ENCODE measurements at places on chromosomes 2 and 18.

- DNase-seq = no peak
These were observed 45.3 kb downstream of the RBKS start for GRCh38 chr2:27844821-27845255.

- no peak for DNase-seq
These were observed 75.7 kb downstream of the ADAM23 start for GRCh38 chr2:206518997-206519396.

GRCh38 chr2:36468463-36469105 lies 113.0 kb downstream of the CRIM1 start:
- DNase-seq = no peak

DNA sequence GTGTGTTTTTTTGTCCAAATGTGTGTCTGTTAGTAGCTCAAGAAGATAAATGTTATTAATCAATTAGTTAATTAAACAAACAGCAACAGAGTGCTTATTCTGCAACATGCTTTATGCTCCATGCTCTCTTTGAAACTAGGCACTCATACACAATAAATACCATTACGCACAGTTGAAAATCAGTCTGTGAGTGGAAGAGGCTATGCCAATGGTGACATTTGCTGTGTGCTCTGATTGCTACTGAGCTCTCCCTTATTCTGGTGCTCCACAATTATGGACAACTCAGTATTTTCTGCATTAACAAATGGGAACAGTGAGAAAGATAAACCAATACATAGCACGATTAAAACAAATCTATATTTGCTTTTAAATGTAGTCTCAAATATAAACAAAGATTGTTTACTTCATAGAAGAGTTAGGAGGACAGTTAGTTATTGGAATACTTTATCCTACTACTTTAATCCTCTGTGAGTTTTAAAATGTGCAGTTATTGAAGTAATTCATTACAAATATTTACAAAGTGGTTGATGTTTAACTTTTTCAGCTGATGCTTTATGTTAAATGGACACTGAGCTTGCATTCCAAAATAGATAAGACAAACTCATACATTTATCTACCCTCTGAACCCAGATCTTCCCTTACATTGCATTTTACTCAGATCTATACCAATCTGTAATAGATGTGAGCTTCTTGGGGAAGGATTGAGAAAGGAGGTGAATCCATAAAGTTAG lies 55.3 kb downstream of the NXPH2 start:
- DNase-seq = no peak

GRCh38 chr2:181766129-181766528 lies 85.8 kb upstream of the NEUROD1 start:
- no peak for DNase-seq

GRCh38 chr2:122209377-122209776 lies 453.9 kb downstream of the TSN start:
- DNase-seq = no peak

DNA sequence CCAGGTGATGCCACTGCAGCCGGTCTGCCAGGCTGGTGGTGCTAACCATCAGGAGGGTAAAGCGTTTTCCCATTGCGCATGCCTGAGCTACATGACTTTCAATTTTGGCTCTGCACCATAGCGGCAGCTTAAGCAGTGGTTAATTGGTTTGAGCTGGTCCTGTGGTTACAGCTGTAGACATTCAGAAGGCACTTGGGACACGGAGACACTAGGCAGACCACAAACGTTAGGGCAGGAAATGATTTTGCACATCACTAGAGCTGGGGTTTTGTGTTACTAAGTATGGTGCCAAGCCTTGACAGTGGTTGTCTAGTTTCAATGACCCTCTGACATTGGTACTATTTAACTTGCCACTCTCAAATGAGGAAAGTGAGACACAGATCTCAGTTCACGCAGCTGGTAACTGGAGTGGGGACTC lies 28.9 kb upstream of the CNOT11 start:
- DNase-seq = peak; percentile 71

- no peak for DNase-seq
These were observed 806.8 kb upstream of the GCFC2 start for GRCh38 chr2:76517574-76517909.

GRCh38 chr2:25939257-25939668 lies 43.0 kb downstream of the KIF3C start:
- DNase-seq = no peak

- no peak for DNase-seq
These were observed 52.7 kb downstream of the ABCB11 start for GRCh38 chr2:168978461-168978861.

DNA sequence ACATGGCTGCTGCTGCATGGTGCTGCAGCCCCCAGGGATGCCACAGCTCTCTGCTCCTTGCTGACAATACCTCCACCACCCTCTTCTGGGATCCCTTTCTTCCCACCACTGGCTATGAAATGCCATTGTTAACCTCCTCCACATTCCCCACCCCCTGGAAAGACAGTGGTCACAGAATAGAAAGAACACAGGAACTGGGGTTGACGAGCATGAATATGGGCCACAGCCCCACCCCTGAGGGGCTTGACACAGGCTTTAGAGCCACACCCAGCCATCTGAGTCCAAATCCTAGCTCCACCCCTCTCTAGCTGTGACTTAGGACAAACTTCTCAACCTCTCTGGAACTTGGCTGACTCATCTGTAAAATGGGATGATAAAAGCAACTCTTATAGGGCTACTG lies 47.3 kb downstream of the TMEM163 start:
- DNase-seq = no peak

DNA sequence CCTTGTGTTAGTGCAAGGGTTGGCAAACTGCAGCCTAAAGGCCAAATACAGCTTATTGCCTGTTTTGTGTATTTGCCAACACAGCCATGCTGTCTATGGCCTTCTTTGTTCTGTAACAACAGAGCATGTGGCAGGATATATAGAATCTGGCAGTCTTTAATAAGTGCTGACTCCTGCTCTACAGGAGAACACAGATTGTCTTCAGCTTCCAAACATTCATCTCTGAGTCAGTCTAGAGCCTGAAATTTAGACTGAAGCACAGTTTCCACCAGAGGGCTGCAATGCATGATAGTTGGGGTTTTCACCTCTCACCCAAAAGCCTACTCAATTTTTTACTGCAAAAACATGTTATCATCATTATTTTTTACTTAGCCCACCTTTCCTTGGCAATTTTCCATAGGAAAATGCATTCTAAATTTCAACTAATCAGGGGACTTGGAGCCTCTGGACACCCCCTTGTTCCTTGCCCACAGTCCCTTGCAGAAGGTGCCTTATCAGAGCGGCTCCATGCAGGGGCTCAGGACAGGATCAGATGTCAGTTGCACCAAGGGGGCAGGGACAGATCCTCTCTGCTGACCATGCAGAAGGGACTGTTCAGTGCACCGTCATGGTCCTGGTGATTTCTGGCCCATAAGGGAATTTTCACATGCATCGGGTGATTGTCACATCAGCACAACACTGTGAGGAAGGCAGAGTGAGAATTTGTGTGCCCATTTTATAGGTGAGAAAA lies 12.4 kb downstream of the IL37 start:
- no peak for DNase-seq

DNA sequence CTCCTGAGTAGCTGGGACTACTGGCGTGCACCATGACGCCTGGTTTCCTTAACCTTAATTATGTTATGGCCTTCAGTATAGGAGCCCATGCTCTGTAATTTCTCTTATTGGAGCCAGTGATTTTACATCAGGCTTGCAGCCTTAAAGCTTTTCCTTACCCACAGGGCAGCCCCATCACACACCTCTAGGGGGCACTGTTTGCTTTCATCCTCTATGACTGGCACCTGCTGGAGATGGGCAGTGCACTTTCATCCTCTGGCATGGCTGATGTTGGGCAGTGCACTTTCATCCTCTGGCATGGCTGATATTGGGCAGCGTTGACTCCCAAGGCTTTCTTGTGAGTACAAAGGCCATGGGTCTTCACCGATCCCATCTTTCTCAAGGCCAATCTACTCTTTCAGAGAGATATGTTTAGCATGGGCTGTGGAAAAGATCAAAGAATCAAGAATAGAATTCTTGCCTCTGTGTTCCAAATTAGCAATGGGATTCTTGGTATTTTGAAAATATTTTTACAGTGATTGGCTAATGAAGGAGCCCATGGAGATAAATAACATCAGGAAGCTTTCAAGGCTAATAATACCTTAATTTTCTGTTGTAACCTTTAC lies 80.7 kb upstream of the MEX3C start:
- no peak for DNase-seq

GRCh38 chr2:239159476-239159911 lies 241.3 kb downstream of the HDAC4 start:
- no peak for DNase-seq

DNA sequence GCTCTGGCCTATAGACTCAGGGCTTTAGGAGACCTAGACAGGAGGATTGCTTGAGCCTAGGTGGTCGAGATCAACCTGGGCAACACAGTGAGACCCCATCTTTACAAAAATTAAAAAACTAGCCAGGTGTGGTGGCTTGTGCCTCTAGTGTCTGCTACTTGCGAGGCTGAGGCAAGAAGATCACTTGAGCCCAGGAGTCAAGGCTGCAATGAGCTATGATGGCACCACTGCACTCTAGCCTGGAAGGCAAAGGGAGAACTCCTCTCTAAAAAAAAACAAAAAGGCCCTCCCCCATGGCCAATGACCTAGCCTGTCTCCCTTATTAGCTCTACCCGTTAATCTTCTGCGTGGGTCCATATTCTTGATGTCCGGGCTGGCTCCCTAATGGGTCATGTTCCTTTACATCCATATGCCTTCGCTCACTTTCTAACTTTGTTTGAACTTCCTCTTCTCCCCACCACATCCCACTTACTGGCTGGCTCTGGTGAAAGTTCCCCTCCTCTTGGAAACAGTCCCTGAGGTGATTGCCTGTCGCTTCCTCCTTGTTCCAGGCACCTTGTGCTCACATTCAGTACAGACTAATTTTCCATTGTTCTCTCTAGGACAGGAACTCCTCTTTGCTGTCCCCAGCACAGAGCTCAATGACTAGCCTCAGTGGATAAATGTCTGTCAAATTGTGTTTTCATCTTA lies 103.0 kb downstream of the AFF3 start:
- no peak for DNase-seq

DNA sequence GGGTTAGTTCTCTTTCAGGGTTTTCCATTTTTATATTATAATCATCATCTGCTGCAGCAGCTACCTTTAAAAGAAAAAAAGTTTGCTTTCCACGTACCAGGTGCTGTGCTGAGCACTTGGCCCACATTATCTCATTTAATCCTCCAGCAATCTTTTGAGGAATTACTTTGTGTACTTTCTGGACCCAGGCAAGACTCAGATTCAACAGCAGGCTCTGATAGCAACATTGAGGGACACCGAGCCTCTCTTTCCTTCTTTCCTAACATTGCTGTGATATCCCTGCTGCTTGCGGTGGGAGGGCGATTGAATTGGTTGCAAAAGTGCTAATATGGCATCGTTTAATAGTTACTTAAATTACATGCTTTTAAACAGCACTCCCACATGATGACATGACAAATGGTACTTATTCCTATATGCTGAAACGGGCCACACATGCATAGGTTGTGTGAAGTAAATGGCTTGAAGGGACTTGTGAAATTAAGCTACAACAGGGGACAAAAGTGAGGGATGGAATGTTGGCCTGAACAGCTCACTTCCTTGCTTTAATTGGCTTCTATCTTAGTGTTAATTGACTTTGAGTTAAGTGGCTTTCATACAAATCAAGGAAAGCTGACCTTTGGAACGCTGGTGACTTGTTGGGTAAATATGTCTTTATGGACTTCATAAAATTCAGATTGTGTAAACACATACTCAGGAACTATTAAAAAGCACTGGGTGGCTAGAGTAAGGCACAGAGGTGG lies 21.2 kb downstream of the SPRED2 start:
- no peak for DNase-seq

DNA sequence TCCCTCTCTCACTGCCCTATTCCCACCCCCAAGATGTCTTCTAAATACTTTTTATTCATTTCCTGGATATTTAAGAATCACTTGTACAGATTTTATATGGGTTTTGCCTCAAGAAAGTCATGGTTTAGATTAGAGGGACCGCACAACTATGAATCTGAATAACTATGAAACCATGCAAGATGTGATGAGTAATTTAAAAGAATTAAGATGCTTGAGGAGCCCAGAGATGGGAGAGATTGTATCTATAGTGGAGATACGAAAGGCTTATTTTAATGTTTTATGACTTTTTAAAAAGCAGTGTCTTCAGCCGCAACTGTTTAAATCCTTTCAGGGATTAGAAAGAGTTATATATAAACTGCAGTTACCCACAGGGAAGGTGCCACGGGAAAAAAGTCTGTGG lies 324.1 kb downstream of the LPIN1 start:
- no peak for DNase-seq

GRCh38 chr2:112821682-112822081 lies 14.9 kb downstream of the IL1B start:
- DNase-seq = no peak

GRCh38 chr2:217249121-217250012 lies 389.5 kb upstream of the TNP1 start:
- DNase-seq = no peak

DNA sequence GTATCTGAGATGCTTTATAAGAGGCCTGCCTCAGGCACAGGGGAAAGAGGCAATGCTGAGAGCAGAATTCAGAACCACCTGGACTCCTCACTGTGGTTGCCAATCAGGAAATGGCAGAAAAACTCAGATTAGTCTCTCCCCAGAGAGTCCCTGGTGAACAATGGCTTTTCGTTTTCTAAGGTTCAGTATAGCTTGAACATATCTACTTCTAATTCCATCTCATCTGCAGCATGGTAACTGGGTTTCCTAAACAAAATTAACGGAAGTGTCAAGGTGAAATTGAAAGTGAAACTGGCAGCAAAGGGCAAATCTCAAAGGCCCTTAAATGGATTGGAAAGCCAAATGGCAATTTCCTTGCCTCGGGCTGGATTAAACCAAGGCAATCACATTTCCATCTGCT lies 480.2 kb upstream of the ACVR2A start:
- no peak for DNase-seq

Measured in CD4-positive, alpha-beta T cell treated with Interleukin-15 for 1 hour (primary cell).